ENCODE measurements at places on chromosomes 6 and 20.

DNA sequence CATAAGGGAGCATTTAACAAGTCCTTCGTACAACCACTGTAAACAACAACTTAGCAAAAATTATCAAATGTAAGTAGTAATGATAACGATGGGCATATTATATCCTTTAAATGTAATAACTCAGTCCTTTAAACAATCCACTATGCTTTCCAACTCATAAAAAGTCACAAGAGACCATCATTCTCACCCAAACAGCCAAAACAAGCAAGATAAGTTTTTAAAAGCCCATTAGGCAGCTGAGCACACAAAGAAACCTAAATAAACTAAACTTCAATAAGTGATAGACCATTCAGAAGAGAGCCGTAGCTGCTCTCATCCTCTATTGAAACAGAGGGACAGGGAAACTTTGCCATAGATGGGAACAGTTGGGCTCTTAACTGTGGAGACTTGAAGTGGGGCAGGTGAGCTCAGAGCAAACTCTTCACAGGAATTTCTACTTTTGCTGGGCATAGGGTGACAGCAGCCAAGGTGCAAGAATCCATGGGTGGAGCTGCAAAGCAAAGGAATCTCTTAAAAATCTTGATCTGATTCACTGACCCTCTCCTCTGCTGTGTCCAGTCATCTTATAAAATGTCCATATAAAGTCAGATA is 22.5 kb downstream of the RAB22A start:
- H3K27me3 ChIP-seq = no peaks in the 10 kb centered on the region
- H3K4me1 ChIP-seq = peaks cover 27% of the 10 kb centered on the region
- H3K4me3 ChIP-seq = no peak overlapping the region
- peaks cover 7% of the 10 kb centered on the region for H3K36me3 ChIP-seq
- H3K27ac ChIP-seq = no peak overlapping the region

DNA sequence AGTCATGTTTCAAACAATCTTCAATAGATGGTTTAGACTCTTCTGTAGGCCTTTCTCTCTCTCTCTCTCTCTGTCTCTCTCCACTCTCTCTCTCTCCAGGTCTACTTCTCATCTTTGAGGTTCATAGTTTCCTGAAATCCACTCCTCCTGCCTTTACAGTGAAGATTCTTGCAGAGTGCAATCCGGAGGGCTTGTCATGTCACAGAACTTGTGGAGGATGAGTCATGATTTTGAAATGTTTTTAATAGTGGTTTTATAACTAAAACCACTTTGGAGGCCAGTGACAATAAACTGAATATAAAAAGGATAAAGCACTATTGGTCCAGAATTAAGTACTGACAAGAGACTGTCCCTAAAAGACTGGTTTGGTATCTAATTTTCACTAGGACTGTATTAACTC is 156.3 kb downstream of the KIF6 start:
- H3K36me3 ChIP-seq = no peaks in the 10 kb centered on the region
- no peaks in the 10 kb centered on the region for H3K4me1 ChIP-seq
- no peak overlapping the region for H3K27ac ChIP-seq
- DNase-seq = no peak
- H3K4me3 ChIP-seq = no peak overlapping the region

DNA sequence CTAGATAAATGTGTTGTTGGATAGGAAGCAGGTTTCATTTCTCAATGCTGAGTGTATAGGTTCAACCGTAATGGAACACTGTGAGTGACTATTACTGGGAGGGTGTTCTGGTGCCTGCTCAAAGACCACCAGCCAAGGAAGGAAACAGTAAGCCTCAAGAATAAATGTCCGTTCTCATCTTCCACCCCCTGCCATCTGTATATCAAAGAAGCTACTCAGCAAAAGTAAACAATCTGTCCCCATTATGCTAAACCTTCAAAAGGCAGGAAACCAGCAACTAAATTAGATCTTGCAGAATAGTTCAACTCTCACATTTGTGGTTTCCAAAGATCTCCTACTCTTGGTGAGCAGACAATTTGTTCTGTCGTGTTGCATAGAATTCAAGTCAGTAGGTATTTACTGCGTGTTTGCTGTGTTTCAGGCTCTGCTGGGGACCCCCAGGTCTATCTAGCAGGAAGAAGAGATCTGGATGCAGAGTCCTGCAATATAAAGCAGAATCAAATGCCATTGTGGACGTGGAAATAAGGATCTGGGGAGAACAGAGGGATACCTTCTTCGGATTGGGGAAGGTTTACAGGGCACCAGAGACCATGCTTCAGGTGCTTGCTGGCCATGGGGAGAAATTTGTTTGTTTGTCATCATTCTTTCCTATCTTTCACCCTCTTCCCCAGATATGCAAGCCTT is 87.3 kb downstream of the SCML4 start:
- peak overlapping the region; percentile 29 for H3K4me3 ChIP-seq
- no peak for DNase-seq
- no peaks in the 10 kb centered on the region for H3K27me3 ChIP-seq
- H3K36me3 ChIP-seq = peaks cover 18% of the 10 kb centered on the region

GRCh38 chr20:32501709-32502108 is 83.4 kb downstream of the NOL4L start:
- H3K27ac ChIP-seq = peak overlapping the region; percentile 21
- DNase-seq = no peak

- H3K4me3 ChIP-seq = no peak overlapping the region
- no peak overlapping the region for H3K27ac ChIP-seq
- H3K27me3 ChIP-seq = no peaks in the 10 kb centered on the region
These were observed 207.3 kb upstream of the FLRT3 start for GRCh38 chr20:14544688-14545087.

DNA sequence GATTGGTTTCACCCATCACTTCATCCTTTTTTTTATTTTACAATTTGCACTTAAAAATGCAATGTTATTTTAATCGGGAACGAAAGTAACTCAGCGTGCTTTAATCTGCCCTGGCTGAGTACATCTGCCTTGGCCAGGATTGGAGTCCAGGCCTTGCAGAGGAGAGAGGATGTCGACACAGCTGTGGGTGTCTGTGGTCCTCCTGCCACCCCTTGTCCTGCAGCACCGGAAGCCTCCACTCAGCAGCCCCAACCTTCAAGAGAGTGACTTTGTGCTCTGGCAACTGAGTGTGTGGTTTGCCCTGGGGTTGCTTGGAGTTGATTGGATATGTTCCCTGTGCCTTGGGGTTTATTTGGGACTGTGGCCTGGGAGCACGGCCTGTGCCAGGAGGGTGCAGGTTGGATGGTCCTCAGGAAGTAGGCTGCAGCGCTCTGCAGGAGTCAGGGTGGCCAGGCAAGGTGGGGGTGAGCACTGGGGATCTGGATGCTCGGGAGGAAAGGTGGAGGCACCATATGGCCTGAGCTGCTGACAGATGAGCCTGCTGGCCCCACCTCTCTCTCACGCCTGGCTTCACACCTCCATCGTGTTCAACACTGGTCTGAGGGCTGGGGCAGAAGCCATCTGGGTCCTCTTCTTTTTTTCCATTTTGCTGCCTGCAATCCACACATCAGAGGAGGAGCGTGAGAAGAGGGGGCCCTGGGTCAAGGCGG is 4.3 kb downstream of the MYT1 start:
- DNase-seq = no peak
- H3K27ac ChIP-seq = no peak overlapping the region
- no peak overlapping the region for H3K4me3 ChIP-seq
- H3K36me3 ChIP-seq = no peaks in the 10 kb centered on the region
- H3K4me1 ChIP-seq = no peaks in the 10 kb centered on the region
- H3K27me3 ChIP-seq = peaks cover 22% of the 10 kb centered on the region

Data from activated CD8-positive, alpha-beta T cell treated with anti-CD3 and anti-CD28 coated beads for 36 hours (primary cell).